Fibroblast of skin of right quadriceps (primary cell): ENCODE measurements at places on chromosomes 2 and 18.

- DNase-seq = peak; percentile 16
These were observed 1.3 kb upstream of the SMAD2 start for GRCh38 chr18:47931718-47932103.

- no peak for DNase-seq
These were observed 124.3 kb downstream of the GLI2 start for GRCh38 chr2:120859814-120860578.

DNA sequence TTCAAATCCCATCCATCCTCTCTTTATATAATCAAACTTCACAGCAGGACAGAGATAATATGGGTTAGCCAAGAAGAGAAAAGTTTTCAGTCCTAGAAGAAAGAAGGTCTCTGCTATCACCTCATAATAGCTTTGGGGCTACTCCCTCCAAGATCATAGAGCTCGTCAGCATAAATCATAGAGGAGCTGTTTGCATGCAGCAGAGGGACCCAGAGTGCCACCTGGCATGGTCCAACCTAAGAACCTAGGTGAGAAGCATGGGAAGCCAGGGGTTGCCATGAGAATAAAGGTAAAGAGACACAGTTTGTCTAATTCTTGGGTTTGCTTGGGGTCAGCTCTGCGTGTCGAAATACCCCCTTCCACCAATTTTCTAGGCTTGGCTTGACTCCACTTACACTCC is 87.1 kb upstream of the CYP1B1 start:
- DNase-seq = no peak

DNA sequence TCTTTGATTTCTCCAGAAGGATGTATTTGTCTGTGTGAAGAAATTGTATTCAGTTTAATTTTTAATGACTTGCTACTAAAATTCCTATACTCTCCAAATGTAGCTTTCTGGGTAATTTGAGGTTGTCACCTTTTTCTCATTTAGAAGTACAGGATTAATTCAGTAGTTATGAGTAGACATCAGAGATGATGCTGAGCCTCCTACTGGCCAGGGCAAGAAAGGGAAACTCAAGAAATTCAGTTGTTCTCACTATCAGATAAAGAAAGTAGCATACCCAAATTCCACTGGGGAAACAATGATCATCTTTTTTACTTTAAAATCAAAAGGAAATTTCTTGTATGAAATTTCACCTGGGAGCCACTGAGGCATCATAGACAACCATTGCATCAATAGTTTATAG is 199.4 kb downstream of the SATB2 start:
- no peak for DNase-seq

DNA sequence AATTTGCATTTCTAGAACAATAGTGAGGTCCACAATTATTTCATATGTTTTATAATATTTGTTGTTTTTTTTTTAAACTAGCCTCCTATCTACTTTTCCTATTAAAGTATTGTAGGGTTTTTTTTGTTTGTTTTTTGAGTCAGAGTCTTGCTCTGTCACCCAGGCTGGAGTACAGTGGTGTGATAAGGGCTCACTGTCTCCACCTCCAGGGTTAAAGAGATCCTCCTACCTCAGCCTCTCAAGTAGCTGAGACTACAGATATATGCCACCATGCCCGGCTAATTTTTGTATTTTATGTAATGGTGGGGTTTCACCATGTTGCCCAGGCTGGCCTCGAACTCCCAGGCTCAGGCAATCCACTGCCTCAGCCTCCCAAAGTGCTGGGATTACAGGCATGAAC is 122.5 kb downstream of the SLC39A10 start:
- no peak for DNase-seq

- no peak for DNase-seq
These were observed 83.8 kb upstream of the NOSTRIN start for GRCh38 chr2:168718622-168719021.

GRCh38 chr2:3466966-3467365 is 52.4 kb downstream of the ADI1 start:
- no peak for DNase-seq

GRCh38 chr2:137535897-137536296 is 428.4 kb upstream of the HNMT start:
- DNase-seq = no peak

GRCh38 chr2:151423760-151424159 is 14.1 kb downstream of the RIF1 start:
- no peak for DNase-seq

GRCh38 chr2:20818820-20819219 is 4.1 kb downstream of the LDAH start:
- no peak for DNase-seq

DNA sequence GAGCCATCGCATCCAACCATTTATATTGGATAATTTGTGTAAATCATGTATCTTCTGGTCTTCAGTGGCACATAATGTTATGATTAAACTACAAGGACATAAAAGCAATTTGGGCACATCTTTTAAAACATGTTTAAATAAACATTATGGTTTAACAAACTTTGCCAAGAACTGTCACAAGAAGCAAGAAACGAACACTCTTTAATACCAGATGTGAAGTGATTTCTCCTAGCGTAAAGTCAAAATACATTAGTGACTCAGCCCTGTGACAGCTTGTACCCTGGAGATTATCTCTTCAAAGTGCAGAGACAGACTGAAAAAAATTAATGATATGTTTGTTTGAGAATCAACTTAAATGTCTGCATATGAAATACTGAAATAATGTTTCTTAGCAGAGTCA is 39.9 kb downstream of the DSEL start:
- DNase-seq = peak; percentile 41

DNA sequence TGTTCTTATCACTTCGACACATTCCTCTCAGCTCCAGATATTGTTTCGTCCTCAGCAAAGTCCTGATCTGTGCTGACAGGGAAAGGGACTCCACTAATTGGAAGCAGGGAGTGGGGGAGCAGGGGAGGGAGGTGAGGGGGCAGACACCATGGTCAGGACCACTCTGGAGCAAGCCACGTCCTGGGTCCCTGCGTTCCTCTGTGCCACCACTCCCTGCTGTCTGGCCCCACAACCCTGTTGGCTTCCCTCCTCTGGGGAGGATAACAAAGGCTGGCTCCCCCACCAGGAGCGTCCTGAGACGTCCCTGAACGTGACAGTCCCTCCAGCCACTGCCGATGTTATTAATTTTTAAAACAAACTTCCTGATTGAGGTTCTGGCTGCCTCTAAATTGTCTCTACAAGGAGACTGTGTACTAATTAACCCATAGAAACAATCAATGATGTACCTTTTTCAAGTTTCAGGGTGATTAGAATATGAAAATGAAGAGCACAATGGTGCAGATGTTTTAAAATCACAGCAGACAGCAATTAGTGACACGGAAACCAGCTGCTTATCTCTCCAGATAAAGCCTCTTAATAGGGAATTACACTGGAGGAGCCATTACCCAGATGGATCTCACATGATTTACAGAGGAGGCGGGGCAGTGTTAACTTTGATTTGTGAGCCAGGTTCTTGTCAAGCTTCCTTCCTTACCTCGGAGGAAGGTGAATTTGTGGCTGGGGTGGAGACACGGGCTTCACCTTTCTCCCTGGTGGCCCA is 257.5 kb downstream of the SETBP1 start:
- no peak for DNase-seq

DNA sequence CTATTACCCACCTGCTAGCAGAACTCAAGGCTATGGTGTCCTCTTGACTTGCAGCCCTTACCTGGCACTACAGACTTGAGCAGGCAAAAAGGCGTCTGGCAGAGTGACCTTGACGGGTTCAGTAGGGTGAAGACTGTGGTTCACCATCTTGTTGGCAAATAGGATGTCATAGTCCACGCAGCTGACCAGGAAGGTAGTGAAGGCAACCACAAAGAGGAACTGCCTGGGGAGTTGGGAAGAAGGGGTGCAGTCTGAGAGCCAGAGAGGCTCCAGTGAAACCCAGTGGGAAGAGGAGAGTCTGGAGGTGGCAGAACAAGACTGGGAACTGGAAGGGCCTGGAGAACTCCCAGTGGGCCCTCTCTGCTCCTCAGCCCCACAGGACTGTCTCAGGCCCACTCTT is 4.1 kb downstream of the ATG9A start:
- no peak for DNase-seq

- no peak for DNase-seq
These were observed 1.1 kb upstream of the NYAP2 start for GRCh38 chr2:225398372-225398771.
